ENCODE measurements at places on chromosomes 4 and X.

DNA sequence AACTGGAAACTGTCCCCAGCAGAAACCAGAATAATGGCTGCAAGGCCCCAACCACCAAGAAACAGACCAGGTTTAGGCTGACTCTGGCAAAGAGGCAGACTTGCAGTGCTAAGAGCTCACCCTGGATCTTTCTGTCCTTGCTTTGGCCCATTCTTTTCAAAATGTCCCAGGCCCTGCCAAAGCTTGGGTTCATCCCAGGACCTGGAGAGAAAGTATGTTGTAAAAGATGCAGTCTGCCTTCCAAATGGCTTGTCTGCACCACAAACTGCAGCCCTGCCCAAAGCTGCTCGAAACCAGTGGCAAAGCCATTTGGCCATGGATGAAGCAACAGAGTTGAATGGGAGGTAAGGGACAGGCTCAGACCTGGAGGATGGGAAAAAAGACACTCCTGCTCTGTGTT, 38.0 kb upstream of the LNX1 start:
- no peak for DNase-seq

DNA sequence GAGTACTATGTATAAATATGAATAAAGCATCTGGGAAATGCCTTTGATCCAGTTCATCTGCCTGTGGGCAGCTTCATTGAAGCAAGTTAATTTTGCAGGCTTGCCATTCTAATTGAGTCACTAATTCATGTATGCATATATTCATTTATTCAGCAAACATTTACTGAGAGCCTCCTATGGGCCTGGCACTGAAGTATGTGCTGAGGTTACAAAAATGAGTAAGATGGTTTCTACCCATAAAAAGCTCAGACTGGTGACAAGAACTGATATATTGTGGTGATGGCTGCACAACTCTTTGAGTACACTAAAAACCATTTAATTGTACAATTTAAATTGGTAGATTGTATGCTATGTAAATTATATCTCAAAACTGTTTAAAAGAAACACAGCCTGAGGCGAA, 1.1 kb upstream of the MRPL1 start:
- no peak for DNase-seq

DNA sequence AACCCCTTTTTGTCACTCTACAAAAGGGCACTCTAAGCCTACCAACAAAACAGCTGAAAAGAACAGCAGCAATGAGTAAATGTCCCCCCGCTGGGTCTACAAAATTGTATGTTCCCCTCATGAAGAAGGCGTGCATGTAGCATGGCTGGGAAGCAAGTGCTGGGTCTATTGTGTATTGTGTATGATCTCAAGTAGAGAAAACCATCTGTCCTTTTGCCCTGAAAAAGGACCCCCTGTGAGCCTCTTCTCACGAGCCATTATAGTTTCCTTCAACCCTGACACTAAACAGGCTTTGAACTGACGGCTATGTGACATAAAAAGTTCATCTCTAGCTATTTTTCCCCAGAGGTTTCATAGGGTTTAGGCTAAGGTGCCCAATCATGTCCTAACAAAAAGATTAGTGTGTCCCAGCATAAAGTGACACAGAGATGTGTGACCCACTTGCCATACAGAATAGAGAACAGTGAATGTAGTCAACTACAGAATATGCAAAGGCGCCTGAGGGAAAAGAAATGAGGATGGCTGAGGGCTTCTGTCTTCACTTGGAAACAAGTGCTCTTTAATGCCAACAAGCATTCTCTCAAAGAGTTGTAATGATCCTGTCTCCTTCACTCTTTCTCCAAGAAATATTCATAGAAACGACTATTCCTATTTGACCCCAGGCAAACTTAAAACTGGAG, 27.3 kb downstream of the COL25A1 start:
- DNase-seq = no peak

DNA sequence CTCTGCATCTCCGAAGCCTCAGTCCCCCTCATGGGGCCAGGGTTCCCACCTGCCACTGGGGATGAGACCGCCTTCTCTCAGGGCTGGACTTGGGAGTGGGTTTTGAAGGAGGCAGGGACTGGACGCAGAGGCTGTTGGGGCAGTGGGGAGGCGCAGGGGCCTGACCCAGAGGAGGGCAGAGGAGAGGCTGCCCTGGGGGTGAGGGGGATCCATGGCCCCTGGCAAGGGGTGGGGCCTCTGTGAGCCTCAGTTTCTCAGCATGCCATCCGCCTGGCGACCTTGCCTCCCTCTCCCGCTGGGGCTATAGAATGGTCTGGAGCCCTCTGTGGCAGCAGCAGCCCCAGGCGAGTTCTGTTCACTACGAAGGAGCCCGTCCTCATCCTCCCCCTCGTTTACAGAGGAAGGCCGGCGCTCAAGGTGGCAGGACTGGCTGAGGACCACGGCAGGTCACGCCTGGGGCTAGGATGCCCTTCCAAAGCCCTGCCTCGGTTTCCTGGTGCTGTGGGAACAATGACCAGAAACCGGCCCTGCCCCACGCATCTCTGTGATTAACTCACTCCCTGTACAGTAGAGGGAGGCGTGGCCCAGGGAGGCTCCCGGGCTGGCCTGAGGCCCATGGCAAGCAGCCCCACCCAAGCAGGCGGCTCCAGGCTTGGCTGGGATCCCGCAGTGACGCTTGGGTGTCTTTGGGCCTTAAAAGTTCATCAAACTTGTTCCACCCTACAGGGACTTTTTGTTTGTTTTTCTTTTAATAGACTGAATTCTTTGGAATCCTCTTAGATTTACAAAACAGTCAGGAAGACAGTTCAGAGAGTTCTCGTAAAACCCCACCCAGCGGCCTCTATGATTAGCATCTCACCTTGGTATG, 16.0 kb upstream of the SH3TC1 start:
- no peak for DNase-seq

Measured in WERI-Rb-1 (cell line).